ENCODE measurements at places on chromosomes 3 and 15. TPM values are rescaled to one million over a fixed set of nuclear protein-coding genes. Genes with fewer than 3 reads are reported as not detected.

GRCh38 chr3:18086078-18086477, 339.1 kb downstream of the SATB1 start:
- no peak for DNase-seq

DNA sequence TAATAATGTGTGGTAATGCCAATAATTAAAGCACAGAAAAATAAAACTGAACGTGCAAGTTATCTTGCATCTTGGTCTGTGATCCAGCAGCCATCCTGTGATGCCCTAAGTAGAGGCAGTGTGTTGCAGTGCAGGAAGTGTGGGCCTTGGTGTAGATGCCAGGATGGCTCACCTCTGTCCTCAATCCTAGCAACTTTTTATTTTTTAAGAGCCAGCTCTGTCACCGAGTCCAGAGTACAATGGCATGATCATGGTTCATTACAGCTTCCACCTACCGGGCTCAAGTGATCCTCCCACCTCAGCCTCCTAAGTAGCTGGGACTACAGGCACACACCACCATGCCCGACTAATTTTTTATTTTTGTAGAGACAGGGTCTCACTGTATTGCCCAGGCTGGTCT, 7.6 kb downstream of the BAHD1 start:
- DNase-seq, result no peak

- no peak for DNase-seq
Measured at GRCh38 chr3:141181819-141182218, 49.8 kb upstream of the PXYLP1 start.

DNA sequence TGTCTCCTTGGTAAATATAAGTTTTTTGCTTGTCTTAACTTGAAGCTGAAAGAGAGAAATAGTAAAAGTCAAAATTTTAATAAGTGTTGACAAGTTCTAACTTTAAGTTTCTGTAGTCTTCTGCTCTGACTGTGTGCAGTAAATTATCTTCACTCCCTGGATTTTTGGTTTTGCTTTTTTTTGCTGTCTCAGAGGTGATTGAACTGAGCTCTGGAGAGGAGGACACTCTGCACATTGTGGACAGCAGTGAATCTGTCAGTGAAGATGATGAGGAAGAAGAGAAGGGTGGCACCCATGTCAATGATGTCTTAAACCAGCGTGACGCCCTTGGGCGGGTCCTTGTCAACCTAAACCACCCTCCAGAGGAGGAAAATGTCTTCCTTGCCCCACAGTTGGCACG, 40.5 kb upstream of the TEX264 start:
- no peak for DNase-seq

DNA sequence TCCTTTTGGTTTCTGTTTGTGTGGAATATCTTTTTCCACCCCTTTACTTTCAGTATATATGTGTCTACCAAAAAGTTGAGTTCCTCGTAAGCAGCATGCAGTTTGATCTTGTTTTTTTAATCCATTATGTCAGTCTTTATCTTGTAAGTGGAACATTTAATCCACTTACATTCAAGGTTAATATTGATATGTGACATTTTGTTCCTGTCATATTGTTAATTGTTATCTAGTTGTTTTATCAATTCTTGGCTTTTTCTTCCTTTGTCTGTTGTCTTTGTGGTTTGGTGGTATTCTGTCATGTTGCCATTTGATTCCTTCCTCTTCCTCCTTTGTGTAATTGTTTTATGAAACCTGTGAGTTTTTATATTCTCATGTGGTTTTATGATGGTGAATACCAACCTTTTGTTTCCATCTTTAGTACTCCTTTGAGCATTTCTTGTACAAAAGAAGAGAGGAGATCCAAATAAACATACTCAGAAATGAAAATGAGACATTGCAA, 43.4 kb upstream of the XCR1 start:
- no peak for DNase-seq

GRCh38 chr15:51366920-51367319, 25.5 kb downstream of the GLDN start:
- no peak for DNase-seq

DNA sequence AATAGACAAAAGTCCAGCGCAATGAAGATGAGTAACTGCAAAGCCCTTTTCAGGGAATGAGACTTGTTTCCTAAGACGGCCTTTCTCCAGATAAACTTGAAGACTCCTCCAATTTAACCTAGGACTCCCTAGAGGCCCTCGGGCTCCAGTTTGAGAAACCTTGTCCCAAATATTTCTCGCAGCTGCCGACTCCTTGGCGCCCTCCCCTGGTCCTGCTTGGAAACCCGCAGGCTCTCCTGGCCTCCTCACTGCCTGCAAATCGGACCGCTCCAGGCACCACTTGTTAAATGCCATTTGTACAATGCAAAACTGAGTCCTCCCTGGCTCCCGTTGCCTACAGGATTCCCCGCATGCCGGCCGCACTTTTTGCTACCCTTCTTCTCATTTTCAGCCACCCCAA, 36.8 kb downstream of the MUC4 start:
- DNase-seq, result no peak

DNA sequence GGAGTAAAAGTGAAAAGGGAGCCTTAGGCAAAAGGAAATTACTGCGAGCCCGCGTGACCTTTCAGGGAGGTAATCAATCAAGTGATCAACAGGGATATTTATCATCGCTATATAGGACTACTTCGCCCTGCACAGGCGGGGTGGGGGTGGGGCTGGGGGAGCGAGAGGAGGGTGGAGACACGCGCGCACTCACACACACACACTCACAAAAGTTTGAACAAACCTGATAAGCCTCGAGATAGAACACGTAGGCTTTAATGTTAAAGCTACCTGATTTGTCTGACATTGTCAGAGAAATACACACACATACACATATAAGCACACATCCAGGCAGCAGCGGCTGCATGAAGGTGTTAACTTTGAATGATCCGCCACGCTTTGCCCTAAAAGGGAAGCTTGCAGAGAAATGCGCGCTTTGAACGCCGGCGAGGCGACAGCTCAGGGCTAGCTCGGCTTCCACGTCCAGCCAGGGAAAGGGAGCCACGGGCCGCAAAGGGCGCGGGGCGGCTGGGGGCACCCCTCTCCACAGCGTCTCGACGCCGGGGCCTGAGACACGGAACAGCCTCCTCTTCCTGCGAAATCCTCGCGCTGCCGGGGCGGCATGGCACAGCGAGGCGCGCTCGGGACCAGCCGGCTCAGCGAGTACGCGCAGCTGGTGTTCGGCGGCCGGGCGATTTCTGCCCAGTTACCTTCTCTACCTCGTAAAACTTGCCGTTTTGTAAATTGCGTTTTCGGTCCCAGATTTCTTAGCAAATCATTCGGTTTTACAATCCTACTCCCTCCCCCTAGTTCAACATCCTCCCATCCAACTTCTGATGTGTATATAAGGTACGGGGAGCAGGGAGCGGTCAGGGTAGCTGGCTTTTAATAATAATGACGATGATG, 4.8 kb upstream of the MECOM start:
- DNase-seq, result no peak

DNA sequence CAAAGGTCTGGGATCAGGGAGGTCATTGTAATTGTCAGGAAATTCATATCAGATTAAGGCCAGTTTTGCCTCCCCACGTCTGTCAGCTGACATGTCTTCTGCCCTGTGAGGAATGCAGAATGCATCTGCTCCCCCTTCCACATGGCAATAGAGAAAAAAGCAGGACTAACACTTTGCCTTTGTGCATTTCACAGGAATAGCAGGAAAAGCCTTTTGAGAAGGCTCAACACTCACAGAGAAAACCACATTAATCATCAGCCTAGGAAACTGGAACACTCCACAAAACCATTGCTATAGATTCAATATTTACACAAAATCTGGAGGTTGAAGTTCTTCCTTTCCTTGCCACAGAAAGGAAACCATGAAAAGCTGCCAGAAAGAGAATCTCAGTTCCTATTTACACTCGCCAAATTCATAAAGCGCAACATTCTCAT, 165.2 kb upstream of the HES1 start:
- DNase-seq, result no peak

DNA sequence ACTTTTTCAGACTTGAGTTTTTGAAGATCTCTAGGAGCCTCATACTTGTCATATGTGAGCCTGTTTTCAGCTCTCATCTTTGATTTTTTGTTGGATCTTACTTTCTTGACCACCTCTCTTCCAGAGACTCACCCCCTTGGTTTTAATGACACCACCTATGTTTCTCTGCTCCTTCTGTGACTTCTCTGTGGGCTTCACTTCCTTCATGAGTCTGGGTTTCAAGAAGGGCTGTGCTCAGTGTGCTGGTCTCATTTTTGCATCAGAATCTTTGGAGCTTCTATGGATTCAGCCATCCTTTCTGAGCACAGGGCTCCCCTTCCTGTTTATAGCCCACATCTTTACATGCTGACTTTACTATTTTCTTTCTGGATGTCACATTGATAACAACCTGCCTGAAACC, 17.7 kb downstream of the PPM1L start:
- DNase-seq, result no peak

DNA sequence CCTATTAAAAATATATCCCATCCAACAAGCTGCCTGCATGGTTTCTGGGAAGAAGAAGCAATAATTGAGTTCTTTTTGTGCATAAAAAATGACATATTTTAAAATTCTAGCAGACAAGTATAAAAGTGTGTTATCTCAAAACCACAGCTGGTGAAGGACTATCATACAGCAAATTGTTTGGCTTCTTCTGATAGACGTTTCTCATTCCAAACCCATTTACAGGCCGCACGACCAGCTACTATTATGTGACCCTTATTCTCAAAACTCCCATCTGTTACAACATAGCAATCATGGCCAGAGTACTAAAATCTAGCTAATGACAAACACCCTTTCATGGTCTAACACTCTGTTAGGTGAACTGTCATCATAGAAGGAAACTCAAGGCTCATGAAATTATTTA, 21.7 kb downstream of the ETFA start:
- DNase-seq, result no peak

GRCh38 chr15:92892201-92892555, 7.9 kb upstream of the CHD2 start:
- no peak for DNase-seq

- no peak for DNase-seq
Measured at GRCh38 chr3:59775106-59775505, 725.3 kb upstream of the CFAP20DC start.

GRCh38 chr3:58746758-58747157, 80.2 kb upstream of the FAM3D start:
- no peak for DNase-seq

DNA sequence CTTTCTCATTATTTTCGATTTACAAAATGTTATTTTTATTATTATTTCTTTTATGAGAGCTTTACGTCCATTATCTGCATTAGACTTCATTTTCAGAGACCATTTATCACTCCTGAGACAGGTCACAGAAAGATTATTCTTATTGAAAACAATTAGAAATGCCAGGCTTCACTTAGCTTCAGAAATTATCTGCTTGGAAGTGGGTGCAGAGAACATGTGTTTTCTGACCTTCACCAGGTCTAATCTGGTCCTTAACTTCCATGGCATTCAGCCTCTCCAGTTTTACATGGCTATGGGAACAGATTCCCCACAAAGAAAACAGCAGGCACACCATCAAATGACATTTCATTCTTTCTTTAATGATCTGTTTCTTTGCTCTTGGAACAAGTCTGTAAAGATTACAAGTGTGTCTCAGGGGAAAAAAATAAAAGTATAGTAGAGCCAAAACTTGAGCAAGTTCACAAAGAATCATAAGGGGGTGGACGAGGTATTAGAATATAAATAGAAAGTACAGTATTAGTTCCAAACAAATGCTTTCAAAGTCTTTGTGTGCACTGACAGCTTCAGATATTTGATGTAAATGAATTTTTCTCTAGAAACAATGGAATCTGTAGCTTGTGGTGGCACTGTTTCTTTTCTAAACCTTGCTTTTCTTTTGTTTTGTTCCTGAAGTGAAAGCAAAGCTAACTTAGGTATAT, 294.2 kb upstream of the MEIS2 start:
- DNase-seq, result no peak

DNA sequence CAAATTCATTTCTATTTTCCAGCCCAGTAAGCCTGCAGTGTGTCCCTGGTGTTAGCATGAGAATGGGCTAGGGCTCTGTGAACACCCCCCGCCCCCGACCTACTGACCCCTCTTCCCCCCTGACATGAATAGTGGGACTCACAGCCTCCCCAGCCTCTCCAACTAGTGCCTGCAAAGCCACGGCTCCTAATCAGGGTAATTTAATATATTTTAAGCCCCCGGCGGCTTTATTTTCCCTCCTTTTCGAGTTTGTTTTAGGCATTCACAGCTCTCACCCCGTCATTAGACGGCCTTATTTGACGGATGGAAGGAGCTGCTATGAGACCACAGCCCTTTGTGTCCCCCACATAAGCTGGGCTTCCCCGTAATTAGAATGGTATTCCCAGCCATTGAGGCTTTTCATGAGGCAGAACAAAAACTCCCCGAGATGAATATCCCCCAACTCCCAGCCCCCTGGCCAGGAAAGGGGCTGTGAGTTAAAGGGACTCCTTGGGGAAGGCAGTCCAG, 78.3 kb upstream of the POLG start:
- no peak for DNase-seq

GRCh38 chr3:42545284-42545900, 36.4 kb downstream of the SEC22C start:
- no peak for DNase-seq

- DNase-seq, result no peak
Measured at GRCh38 chr15:98292442-98293240, 332.1 kb downstream of the ARRDC4 start.

GRCh38 chr3:146169891-146170290, 8.9 kb upstream of the PLOD2 start:
- DNase-seq, result no peak

- DNase-seq, result no peak
Measured at GRCh38 chr15:36313736-36314280, 265.6 kb upstream of the CDIN1 start.

The GOLGA6L7 gene
- not detected for total RNA-seq

The PP2D1 gene
- not detected for total RNA-seq

The SERPINI2 gene
- not detected for total RNA-seq

The ABI3BP gene
- not detected for total RNA-seq

The LRRN1 gene
- total RNA-seq, result 2.6 TPM

The CFAP44 gene
- total RNA-seq, result 2.1 TPM

The TRIM59 gene
- total RNA-seq, result 33.0 TPM

The PCBP4 gene
- 120 TPM for total RNA-seq

The SHC4 gene
- total RNA-seq, result 9.3 TPM

The GOLGA6L9 gene
- 0.72 TPM for total RNA-seq

The MST1 gene
- total RNA-seq, result 4.3 TPM
